Activated T-cell treated with anti-CD3 and anti-CD28 coated beads for 4 hours (primary cell): ENCODE measurements at places on chromosomes 2 and 18.

GRCh38 chr2:178234648-178235047, 40.3 kb downstream of the OSBPL6 start:
- DNase-seq = no peak

- DNase-seq = no peak
These were observed 97.7 kb downstream of the TMEM17 start for GRCh38 chr2:62408241-62408677.

GRCh38 chr2:97967216-97967592, 28.5 kb downstream of the TMEM131 start:
- no peak for DNase-seq

GRCh38 chr2:85601771-85602475, 575 bp downstream of the TMEM150A start:
- DNase-seq = no peak

DNA sequence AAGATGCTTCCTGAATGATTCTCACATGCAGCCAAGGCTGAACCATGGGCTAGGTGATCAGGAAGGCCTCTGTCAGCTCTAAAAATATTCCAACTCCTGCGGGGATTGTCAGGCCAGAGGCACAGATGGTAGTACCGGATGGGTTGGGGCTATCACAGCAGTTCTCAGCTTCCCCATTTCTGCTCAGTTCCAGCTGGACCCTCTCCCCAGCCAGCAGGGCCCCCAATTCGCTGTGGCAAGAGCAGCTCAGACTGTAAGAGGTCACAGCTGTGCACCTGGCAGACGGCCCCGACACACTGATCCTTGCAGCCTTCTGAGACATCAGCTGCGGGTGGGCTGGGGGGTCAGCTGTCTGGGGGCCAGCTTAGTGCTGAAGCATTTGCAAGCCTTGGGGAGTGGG, 43.6 kb upstream of the TCF7L1 start:
- DNase-seq = no peak

DNA sequence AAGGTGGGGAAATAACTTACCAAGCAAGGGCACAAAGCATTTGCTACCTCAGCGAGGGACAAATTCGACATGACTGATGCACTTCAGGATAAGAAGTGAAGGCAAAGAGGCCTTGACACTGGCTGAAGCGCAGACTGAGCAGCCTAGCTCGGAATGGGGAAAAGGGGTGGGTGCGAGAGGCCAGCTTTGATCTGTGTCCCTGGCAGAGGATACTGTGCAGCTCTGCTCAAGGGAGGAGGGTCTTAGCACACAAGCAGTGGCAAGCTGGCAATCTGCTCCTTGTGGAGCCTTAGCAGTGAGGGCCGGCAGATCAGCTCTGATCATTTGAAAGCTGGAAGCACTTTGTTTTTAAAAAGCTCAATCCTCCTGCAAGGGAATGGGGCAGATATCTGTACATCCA, 222.3 kb downstream of the ZBTB7C start:
- DNase-seq = no peak

DNA sequence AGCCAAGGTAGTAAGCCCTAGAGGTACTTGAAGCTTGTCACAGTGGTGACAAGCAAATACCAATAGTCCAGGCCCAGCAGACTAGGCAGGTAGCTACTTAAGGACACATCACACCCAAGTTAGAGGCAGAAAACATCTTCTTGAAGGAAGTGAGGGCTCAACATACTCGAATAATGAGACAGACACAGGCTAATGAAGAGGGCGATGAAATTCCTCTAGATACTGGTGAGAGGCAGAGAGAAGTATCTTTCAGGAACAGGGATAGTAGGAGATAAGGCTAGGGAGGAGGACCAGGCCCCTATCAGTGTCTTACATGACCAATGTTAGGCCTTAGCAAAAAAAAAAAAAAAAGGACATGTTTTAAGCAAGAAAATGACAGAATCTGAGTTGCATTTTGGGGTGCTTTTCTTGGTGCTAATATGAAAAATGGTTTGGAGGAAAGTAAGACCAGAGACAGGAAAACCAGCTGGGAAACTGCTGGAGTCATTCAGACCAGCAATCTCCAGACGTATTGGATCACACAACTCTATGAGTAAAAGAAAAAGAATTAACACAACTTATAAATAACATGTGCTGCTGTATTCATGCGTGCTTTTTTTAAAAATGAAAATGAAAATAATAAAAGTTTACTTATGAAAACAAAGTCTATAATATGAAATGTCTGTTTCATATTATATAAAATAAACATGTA, 37.7 kb downstream of the COBLL1 start:
- DNase-seq = no peak

DNA sequence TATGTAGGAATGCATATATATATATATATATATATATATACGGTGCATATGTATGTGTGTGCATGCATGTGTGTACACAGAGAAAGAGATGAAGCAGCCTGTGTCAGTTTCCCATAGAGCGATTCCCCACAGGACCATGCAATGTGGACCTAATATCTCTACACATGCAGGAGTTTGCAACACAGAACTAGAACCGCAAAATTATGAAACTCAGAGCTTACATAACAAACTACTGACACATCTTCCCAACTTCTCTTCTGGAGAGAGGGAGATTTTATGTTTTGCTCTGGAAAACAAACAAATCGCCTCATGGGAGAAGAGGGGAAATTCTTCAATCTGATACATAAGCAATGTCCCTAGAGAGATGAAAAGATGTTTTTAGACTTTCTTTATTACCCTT, 377.2 kb downstream of the LRATD1 start:
- DNase-seq = no peak

- no peak for DNase-seq
These were observed 32.3 kb downstream of the EML6 start for GRCh38 chr2:54755641-54756326.

DNA sequence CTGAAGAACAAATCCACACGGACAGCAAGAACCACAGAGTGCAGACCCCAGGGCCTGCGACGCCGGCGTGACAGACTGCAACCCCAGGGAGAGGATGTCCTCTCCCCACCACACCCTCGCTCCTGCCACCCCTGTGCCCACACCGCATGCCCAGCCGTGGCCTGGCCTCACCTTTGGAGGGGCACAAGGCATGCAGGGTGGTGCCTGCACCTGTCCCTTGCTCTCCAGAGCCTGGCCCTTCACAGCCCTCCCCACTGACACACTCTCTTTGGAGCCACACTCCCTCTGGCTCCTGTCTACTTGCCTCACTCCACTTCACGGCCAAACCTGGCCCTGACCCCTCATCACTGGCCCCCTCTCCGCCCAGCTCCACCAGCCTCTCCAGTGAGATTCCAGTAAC, 9.3 kb downstream of the THAP4 start:
- DNase-seq = no peak

DNA sequence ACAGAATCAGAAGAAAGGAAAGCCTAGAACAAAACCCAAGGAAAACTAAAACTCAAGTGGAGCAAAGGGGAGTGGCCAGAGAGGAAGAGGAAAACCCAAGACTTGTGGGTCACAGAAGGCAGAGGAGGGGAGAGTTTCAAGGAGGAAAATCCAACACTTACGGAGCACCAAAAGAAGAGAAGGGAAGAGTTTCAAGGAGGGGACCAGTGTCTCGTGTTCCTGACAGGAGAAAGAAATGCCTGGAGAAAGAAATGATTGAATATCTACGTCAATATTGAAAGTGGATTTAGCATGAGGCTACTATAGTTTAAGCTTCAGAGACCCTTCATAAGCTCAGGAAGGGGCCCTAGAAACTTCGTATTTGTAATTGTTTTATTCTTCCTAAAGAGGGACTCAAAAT, 1.4 kb upstream of the MFSD6 start:
- no peak for DNase-seq

GRCh38 chr2:9422321-9423099, 818 bp downstream of the ITGB1BP1 start:
- peak; percentile 23 for DNase-seq

DNA sequence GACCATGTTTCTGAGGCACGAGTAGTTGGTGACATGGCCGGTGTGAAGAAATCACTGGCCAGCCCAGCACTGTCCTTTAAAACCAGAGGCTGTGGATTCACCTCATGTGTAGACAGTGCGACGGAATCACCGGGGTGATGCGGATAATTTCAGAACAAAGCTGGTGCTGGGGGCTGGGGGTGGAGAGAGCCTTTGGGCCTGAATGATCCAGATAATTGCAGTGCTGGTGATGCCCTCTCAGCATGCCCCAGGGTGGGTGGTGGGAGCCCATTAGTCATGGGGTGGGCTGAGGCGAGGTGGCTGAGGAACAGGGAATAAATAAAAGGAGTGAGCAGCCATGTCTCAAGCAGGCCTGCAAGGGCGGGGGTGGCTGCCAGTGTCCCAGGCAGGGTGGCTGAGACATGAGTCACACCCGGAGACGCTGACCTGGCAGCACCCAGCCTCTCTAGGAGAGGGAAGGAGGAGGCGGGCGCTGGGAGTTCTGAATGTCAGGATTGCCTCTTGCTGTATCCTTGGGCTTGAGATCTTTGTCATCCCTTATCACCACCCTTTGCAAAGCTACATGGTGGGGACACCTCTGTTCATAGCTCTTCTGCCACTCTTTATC, 151.1 kb upstream of the MSH6 start:
- DNase-seq = no peak
